ENCODE measurements at places on chromosomes 2 and 18.

GRCh38 chr2:232621186-232621585, 12.2 kb upstream of the EFHD1 start:
- no peak for DNase-seq

DNA sequence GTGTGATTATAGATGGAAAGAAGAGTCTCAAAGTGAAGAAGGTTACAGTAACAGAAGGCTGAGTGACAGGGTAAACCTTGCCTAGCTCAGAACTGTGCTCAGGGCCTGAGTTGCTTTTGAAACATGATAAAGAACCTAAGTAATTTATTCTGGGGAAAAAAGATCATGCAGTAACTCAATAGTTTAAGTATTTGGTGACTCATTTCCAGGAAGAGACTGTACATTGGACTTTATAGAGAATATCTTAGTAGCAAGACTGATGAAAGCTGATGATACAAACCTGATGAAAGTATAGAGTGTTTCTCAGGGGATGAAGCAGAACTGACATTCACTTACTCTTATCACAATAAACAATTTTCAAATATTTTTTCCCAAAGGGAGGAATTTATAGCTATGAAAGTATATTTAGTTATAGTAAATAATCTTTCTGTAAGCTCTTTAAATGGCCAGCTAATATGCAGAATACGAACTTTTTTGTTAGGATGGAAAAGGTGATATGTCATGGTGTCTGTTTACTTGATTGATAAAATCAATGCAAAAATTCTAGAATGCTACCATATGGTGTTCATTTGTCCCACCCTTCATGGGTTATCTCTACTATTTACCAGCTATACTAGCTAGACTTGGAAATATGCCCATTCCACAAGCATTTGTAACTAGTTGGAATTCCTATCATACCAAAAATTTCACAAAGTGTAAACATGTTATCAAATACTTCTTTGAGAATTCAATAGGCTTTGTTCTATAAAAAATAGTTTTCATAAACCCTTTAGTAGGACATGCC, 1265.5 kb upstream of the ACVR2A start:
- peak; percentile 85 for DNase-seq

GRCh38 chr18:33700513-33700976, 122.5 kb downstream of the ASXL3 start:
- DNase-seq = no peak

DNA sequence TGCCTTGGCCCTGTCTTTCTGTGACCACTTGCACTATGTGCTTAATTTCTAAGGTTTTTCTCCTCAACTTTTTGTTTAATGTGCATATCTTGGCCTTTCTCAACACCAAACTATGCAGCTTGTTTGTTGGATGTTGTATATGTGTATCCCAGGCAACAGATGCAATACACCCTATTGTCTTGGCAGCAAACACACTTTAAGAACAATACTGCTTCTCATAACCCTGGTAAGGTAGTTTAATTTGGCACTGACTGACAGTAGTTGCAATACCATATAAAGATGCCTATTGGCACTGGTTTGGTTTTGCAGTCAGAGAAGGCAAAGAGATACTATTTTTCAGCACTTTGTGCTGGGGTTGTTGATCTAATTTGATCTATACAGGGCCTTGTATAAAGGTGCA, 360.7 kb upstream of the CWC22 start:
- no peak for DNase-seq

- DNase-seq = no peak
Measured at GRCh38 chr18:29271501-29271900, 1094.6 kb upstream of the CDH2 start.

GRCh38 chr2:223316342-223316741, 264.4 kb downstream of the KCNE4 start:
- no peak for DNase-seq

DNA sequence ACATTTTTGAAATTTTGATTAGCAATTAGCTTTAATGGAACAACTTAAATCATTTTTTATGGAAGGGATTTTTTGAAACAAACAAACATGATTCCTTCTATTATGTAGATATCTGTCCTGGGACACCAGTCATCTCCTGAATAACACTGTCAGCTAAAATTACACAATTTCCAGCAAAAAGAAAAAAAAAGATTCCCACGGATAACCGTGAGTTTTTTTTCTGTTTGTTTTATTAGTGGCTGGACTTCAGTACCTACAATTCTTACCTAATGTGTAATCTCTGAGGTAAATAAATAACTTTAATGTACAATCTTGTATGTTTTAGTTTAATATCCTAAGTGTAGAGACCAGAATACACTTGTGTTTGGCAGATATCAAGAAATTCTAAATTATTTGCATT, 126.6 kb upstream of the KYNU start:
- DNase-seq = no peak

GRCh38 chr2:181954538-181954883, 31.1 kb upstream of the PPP1R1C start:
- DNase-seq = peak; percentile 34

DNA sequence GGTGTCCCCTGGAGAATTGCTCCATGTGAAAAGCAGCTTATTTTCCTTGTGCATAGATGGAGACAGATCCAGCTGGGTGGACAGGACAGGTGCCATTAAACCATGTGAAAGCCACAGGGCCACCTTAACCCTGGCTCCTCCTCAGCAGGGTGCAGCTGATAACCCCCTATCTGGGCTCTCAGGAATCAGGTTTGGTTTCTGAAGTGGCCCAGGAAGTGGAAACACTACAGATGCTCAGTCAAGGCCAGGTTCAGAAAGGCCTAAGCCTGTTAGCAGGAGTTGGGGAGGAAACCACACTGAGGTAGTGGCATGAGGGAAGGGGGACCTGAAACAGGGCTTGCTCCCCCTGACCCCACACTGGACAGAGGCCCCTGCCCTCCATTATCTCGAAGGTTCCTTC, 217.0 kb downstream of the SPP2 start:
- no peak for DNase-seq

- no peak for DNase-seq
Measured at GRCh38 chr18:3455090-3455635, 5.2 kb downstream of the TGIF1 start.

- DNase-seq = no peak
Measured at GRCh38 chr18:36381075-36381474, 83.6 kb downstream of the FHOD3 start.

- no peak for DNase-seq
Measured at GRCh38 chr2:222635295-222635694, 20.6 kb downstream of the FARSB start.

- DNase-seq = no peak
Measured at GRCh38 chr18:25825979-25826776, 264.2 kb downstream of the SS18 start.

- DNase-seq = peak; percentile 68
Measured at GRCh38 chr2:234496835-234497593, at the start of gene ARL4C. Gene ARL4C (minus strand): TSS chr2:234497081. CDS start chr2:234496586, 495 bp downstream.

- DNase-seq = no peak
Measured at GRCh38 chr18:37006742-37007141, 177.8 kb downstream of the KIAA1328 start.

DNA sequence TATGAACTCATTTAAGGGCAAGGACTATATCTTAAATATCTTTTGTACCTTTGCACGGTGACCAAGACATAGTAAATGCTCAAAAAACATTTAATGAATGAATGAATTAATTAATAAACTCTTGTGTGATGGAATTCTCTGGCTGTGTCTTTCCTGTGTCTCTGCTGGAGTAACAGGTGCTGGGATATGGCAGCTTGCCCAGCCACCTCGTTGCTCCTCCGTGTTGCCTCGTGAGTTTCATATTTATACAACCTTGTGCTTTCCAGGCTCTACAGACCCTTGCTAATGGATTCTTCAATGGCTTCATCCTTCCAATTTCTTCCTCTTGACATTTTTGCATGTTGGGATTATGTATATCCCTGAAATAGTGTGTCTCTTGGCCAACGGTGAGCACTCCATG, 30.4 kb downstream of the CTAGE1 start:
- no peak for DNase-seq

GRCh38 chr2:194054313-194054712, 1602.7 kb upstream of the SLC39A10 start:
- no peak for DNase-seq

DNA sequence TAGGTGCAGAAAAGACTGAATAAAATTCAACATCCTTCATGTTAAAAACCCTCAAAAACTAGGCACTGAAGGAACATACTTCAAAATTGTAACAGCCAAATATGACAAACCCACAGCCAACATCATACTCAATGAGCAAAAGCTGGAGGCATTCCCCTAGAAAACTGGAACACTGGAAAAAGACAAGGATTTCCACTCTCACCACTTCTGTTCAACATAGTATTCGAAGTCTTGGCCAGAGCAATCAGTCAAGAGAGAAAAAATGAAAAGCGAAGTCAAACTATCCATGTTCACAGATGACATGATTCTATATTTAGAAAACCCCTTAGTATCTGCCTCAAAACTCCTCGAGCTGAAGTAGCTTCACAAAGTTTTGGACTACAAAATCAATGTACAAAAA, 282.3 kb downstream of the PID1 start:
- no peak for DNase-seq

DNA sequence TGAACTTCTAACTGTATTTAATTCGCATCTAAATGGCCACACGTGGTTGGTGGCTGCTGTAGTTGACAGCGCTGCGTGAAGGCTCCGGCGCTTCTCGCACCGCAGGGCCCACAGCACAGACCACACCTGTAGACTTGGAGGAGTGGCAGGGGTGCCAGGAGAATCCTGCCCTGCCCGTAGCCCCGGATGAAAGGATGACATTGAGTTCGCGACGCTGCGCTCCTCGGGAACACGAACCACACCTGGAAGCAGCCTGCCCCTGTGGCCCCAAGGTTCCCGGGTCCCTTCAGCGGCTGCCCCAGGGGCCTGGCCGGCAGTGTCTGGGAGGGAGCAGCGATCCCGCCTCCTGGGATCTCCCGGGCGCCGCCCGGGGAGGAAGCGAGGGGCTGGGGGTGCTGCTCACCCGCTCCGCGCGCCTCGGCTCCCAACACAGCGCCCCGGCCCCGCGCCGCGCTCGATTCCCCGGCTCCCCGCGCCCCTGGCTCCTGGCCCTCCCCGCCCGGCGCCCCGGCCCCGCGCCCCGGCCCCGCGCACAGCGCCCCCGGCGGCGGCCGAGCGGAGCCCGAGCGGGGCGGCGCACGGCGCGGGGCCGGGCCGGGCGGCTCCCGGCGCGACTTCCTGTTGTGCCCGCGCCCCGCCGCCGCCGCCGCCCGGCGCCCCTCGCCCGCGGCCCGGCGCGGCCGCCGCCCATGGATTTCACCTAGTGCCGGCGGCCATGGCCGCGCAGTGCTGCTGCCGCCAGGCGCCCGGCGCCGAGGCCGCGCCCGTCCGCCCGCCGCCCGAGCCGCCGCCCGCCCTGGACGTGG, at the start of gene RNPEPL1:
Gene RNPEPL1 (plus strand): TSS at position 613 of the 806 bp plus-strand sequence. CDS start 103 bp downstream, at position 716.
- DNase-seq = peak; percentile 55

DNA sequence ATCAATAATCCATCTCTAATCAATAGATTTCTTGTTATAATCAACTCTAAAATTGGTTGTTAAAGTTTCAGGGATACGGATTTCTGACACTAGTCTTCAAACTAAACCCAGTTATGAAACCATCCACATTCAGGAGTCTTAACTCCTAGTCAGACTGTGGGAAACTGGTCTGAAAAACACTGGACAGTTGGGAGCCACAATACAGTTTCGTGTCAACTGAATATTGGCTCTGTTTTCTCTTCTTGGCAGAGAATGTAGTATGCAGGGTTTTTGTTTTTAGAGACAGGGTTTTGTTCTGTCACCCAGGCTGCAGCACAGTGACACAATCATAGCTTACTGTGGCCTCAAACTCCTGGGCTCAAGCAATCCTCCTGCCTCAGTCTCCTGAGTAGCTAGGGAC, 123.1 kb downstream of the RTTN start:
- DNase-seq = no peak

DNA sequence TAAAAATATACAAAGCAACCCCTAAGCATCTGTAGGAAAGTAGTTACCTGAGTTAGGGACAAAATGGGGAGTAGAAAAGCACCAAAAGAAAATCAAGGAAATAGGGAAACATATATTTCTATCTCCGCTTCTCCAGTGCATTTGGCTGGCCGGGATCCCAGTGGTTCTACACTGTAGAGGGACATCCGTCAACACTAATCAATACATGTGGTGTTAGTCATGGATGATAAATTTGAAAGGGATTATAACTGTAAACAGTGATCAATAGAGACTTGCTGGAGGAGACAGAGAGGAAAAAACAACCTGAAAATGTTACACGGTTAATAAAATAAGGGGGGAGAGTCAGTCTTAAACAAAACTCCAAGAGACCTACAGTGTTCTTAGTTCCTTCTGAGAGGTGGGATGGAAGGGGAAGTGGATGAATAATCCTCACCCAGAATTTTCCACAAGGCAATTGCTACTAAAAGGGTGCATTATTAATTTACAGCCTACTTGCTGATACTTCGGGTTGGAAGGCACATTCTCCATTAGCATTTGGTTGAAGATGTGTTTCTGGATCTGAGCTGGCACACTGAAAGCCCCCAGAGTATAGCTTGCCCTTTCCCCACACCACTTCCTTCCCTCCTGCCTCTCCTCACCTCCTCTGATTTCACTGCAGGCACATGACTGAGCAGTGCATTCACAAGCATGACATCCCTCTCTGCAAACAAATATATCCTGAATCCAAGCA, 530.0 kb downstream of the BCL11A start:
- DNase-seq = no peak

- no peak for DNase-seq
Measured at GRCh38 chr18:34965566-34965965, 75.6 kb upstream of the MAPRE2 start.

DNA sequence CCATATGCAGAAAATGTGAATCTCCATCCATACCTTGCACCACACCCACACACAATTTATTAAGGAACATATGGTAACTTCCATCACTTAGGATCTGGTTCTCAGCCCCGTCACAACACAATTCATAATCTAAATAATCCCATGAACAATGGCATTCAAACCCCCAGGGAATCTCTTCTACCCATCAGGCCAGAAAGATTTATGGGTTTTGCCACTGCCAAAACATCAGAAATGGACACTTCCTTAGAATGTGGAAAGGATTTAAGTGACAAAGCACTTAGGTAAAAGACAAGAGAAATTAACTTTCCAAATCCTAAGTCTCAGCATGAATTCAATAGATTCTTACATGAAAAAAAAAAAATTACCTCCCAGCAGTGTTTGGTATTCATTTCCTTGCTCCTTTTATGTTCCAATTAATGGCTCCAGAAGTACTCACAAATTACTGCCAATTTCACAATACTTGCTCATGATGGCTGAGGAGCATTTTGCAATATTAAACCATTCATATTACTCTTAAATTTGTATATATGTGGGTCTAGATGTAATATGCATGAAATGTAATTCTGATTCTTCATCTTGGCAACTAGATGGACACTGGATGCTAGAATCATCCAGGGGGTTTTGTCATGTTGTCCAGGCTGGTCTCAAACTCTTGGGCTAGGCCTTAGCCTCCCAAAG, 56.5 kb upstream of the TMEM247 start:
- no peak for DNase-seq

- no peak for DNase-seq
Measured at GRCh38 chr2:30683236-30683956, 123.8 kb downstream of the CAPN13 start.

DNA sequence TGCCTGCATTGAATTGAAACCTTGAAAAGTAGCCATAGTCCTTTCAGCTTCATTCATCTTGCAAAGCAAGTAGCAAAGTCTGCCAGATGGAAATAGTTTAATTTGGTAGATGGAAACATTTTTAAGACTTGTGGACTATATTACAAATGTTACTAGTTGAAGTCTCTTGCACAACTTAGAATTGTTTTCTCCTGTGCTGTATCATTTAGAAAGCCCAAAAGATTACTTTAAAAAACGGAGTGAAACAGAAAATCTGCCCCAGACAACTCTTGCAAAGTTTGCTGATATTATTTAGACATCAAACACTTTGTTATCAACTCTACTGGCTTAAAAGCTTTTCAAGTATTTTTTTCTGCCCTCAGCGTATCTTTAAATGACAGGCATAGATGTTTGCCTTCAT, 335.0 kb downstream of the RPRM start:
- DNase-seq = no peak

- peak; percentile 11 for DNase-seq
Measured at GRCh38 chr18:55694291-55694690, 106.3 kb upstream of the TCF4 start.

Data from ELR (cell line).